ENCODE measurements at places on chromosomes 6 and 20.

DNA sequence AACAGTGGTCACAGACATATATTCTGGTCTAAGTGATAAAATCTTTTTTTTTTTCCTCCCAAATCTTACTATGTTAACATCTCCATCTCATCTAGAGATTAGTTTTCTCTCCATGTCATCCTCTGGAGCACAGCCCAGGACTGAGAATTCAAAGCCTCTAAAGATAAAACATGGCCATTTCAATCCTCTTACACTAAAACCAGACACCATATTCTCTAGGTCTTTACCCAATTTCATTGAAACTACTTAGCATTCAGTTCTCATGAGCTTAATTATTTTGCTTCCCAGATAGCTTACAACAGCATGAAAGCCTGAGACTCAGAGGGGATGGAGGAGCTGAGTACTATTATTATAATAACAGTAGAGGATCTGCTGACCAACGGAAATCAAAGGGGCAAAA is 92.7 kb downstream of the FARS2 start:
- no peak for DNase-seq

- peak; percentile 60 for DNase-seq
These were observed 43.6 kb downstream of the FGD2 start for GRCh38 chr6:37048851-37049757.

GRCh38 chr6:101926149-101926925 is 532.8 kb downstream of the GRIK2 start:
- no peak for DNase-seq

GRCh38 chr6:36120979-36121786 is 9.1 kb upstream of the MAPK13 start:
- peak; percentile 95 for DNase-seq
